ENCODE measurements at places on chromosomes 5 and 9.

DNA sequence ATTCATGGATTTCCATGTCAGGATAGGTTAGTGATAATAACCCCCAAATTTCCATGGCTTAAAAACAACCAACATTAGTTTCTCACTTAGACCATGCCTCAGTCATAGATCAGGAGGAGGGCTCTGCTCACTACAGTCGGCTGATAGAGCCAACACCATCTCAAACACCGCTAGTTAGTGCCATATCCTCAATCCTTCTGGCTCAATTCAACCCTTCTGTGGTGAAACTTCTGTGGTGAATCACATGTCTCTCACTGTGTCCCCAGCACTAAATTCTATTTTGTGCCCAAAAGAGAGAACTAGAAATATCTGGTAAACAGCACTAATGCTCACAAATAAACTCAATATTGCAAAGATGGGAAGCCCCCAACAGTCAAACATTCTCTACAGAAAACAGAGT, 21.1 kb downstream of the ECPAS start:
- no peak for DNase-seq

- DNase-seq: no peak
Observed at GRCh38 chr5:125526966-125527365, 780.5 kb upstream of the ZNF608 start.

GRCh38 chr9:33835625-33836260, 18.8 kb downstream of the UBE2R2 start:
- no peak for DNase-seq

GRCh38 chr5:171314728-171315385, 5.8 kb downstream of the TLX3 start:
- DNase-seq: peak; percentile 42

DNA sequence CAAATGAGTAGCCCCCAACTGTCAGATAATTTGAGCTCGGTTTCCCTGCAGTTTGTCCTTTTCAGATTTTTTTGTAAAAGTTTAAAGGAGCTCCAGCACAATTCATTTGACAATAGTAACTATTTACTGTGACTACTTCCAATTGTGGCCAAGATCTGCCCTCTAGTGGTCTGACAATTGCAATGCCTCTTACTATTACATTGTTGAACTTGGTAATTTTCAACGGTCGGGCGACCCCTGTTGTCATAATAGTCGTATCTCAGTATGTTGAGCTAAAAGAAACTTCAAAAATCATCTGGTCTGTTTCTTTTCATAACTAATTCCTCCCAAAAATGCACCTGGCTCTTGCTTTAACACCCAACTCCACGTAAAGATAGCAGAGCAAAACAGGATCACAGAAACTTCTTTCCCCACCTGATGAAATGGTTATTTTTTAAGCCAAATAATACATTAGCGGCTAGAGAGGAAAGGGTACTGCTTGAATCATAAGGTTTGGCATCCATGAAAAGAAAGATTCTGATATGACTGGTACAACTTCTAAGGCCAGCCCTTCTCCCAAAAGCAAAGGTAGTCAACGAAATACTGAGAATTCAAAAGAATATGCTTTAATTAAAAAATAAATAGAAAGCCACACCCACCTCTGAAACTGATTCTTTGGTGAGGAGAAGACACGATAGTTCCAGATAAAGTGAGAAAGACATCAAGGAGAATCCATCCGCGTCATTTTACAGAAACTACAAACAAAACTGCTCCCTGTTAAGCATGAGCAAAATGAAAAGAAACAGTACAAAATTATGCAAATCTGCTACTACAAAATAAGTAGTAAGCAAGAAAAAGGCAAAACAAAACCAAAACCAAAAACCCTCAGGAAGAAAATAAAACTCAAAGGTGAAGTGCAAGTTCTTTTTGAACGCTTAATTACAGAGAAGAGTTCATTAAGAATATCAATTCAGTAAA, 76.9 kb upstream of the HTR4 start:
- peak; percentile 62 for DNase-seq

- DNase-seq: no peak
Observed at GRCh38 chr5:128681764-128682592, 143.9 kb upstream of the FBN2 start.

- DNase-seq: no peak
Observed at GRCh38 chr5:112604732-112605630, 132.7 kb upstream of the APC start.

DNA sequence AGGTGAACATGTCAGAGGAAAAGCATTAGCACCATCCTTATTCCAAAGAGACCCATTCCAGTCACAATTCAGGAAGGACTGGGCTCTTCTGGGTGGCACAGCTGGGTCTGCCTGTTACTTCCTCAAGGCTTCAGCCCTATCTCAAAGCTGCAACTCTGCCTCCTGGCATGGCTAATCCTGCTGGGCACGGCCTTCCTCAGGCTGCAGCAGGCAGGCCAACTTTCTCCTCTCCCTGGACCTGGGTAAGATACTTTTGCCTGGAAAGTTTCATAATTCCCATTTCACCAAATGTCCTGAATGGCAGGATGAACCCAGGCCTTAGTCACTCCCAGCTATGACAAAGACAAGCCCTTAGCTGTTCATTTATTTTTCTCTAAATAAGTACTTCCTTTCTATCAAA, 50.1 kb downstream of the MACROH2A1 start:
- DNase-seq: no peak

DNA sequence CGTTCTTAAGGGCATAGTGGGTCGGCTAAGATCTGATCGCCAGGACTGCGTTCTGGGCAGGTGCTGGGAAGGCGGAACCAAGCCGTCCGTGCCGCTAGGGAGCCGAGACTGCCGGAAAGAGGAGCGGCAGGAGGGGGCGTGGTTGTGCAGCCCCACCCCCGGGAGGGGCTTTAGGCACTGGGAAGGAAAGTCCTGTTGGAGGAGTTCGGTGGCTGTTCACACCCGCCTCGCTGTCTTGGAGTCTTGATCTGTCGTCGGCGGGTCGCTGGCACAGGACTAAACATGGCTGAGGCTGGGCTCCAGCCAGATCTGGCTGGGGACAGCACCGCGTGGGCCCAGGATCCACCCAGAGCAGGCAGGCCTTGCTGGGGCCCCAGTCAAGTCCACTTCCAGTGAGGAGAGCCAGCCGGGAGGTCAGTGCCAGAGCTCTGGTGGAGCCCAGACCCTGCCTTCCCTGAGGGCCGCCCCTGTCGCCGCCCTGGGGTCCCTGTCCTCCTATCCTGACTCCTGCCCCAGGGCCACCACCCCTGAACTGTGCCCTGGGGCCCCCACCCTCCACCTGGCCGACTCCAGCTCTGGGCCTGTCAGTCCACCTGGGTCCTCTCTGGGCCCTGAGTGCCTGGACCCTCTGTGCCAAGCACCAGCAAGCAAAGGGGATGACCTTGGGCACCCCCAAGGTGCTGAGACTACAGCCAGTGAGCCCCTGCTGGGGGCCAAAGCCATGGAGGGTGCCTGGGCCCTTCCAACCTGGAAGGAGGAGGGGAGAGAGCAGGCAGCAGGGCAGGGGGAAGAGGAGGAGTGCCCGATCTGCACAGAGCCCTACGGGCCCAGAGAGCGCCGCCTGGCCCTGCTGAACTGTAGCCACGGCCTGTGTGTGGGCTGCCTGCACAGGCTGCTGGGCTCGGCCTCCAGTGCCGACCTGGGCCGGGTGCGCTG, 4.5 kb downstream of the RNF208 start:
- DNase-seq: peak; percentile 77

DNA sequence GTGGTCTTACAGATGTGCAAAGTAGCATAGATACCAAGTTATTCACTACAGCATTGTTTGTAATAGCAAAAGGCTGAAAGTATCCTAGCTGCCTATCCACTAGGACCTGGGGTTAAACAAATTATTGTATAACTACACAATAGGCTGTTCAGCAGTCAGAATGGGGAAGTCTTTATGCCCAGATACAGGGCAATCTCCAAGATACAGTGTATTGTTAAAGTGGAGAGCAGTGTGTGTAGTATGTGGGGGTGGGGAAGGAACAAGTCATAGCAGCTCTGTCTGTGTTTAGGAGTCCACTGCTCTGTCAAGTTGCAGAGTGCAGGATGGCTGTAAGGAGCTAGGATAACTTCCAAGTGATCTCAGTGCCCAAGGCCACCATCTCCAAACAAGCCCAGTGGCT, 5.5 kb downstream of the PCYOX1L start:
- no peak for DNase-seq

GRCh38 chr5:92552206-92553160, 1028.5 kb downstream of the NR2F1-AS1 start:
- DNase-seq: peak; percentile 70

DNA sequence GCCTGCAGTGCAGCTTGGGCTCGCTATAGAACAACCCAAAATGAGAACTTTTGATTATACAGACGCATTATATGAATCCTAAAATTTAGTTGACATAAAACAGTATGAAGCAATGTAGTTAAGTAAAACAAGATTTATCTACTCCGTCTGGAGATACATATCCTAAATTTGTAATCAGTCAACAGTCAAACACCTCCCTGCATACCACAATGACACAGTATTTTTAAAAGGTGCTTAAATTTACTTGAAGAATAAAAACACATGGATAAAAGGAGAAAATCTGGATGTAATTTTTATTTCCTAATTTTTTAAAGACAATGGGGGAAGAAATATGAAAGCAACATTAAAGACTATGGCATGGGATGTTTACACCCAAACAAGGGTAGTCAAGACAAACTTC, 70.8 kb downstream of the PTBP3 start:
- DNase-seq: no peak

GRCh38 chr9:68603371-68603770, 62.7 kb upstream of the TMEM252 start:
- DNase-seq: no peak

- DNase-seq: no peak
Observed at GRCh38 chr9:77978086-77978781, 53.4 kb downstream of the GNAQ start.

DNA sequence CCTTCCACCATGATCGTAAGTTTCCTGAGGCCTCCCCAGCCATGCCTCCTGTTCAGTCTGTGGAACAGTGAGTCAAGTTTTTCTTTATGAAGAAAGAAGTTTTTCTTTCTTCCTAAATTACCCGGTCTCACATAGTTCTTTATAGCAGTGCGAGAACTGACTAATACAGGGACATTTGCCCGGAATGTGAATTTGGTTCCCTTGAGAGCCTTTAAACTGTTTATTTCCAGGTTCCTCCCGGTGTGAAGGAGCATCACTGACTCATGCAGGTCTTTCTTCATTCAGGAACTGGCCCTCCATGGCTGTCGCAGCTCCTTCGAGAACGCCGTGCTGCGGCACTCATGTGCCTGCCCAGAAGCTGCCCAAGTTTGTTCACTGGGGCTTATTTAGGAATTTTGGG, 87.7 kb downstream of the PTCH1 start:
- no peak for DNase-seq

DNA sequence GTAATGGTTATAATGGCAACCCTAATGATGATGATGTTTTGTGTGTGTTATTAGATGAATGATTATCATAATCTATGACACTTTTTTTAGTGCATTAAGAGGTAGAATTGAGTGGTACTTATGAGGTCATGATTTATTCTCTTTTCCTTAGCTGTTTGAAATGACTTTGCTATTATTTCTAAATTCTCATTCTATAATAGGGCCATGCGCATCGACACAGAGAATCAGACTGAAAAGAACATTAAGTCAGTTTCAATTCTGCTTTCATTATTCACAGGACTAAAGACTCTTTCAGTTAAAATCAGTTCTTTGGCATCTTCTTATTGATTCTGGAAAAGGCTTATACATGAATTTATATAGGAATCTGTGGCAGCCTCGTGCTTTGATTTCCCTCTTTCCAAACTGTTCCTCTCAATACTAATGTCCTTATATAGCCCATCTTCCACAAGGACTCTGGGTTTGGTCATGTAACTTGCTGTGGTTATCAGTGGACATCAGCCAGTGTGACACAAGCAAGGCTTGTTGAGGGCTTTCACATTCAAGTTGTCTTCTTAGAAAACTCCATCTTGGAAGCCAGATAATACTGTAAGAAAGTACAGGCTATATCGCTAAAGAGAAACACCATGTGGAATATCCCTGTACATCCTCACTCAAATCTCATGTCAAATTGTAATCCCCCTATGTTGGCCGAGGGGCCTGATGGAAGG, 140.3 kb upstream of the CHD1 start:
- no peak for DNase-seq

- DNase-seq: no peak
Observed at GRCh38 chr5:124021066-124021641, 509.2 kb downstream of the CSNK1G3 start.

Data from AG08396 (cell line).